ENCODE measurements at places on chromosomes 2 and 18. TPM values are rescaled to one million over a fixed set of nuclear protein-coding genes. Genes with fewer than 3 reads are reported as not detected.

DNA sequence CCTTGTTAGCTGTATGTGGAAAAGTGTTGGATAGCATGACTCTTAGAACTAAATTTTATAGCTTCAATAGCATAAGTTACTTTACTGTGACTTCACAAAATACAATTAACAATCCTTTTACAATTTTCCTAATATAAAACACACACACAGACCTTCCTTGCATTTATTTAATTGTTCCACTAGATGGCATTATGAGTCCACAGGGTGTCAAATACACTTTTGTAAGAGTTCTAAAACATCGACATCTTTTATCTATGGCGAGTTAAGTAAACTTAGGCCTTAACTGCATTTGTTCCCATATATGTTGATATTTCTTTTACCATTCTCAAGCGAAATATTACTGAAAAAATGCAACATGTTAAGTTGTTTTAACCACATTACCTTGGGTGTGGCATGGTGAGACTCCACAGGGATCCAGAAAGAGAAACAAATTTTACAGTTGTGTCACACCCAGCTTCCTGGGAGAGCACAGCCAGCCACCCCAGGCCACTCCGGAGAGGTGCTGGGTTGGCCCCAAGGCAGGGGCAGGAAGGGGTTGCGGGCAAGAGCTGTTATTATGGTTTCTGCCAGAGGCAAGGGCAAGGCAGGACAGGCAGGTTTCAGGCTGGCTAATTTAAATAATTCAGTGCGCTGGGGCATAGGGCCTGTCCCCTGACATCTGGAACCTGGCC is 312.4 kb upstream of the MC4R start:
- H3K27me3 ChIP-seq: no peaks in the 10 kb centered on the region
- no peak overlapping the region for H3K4me3 ChIP-seq
- no peak for DNase-seq
- H3K36me3 ChIP-seq: no peaks in the 10 kb centered on the region
- H3K27ac ChIP-seq: no peak overlapping the region

The NOSTRIN gene
- total RNA-seq: 70.0 TPM

The SFTPB gene
- 14,872 TPM for total RNA-seq

GRCh38 chr2:9556121-9556743 is 602 bp upstream of the ADAM17 start:
- H3K36me3 ChIP-seq: no peaks in the 10 kb centered on the region
- no peaks in the 10 kb centered on the region for H3K27me3 ChIP-seq
- DNase-seq: no peak

- peaks cover 34% of the 10 kb centered on the region for H3K4me1 ChIP-seq
- H3K27ac ChIP-seq: no peak overlapping the region
- H3K4me3 ChIP-seq: no peak overlapping the region
- DNase-seq: no peak
- H3K27me3 ChIP-seq: no peaks in the 10 kb centered on the region
- no peaks in the 10 kb centered on the region for H3K36me3 ChIP-seq
Measured at GRCh38 chr2:8518979-8519668, 162.7 kb upstream of the ID2 start.

The OTOS gene
- not detected for total RNA-seq

- no peak overlapping the region for H3K4me3 ChIP-seq
- H3K4me1 ChIP-seq: no peaks in the 10 kb centered on the region
- no peaks in the 10 kb centered on the region for H3K36me3 ChIP-seq
- H3K27ac ChIP-seq: peak overlapping the region; percentile 32
- DNase-seq: no peak
- H3K27me3 ChIP-seq: no peaks in the 10 kb centered on the region
Measured at GRCh38 chr2:57434441-57434840, 612.2 kb upstream of the VRK2 start.

The FBXO15 gene
- total RNA-seq: 0.81 TPM

DNA sequence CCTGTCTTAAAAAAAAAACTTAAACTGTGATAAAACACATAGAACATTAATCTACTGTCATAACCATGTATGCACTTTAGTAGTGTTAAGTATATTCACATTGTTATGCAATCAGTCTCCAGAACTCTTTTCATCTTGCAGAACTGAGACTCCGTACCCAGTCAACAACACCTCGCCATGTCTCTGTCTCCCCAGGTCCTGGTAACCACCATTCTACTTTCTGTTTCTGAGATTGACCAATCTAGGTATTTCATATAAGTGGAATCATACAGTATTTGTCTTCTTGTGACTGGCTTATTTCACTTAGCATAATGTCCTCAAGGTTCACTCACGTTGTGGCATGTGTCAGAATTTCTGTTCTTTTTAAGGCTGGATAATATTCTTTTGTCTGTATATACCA is 290.8 kb upstream of the CXCR4 start:
- no peak overlapping the region for H3K27ac ChIP-seq
- H3K4me3 ChIP-seq: no peak overlapping the region
- H3K27me3 ChIP-seq: peaks cover 16% of the 10 kb centered on the region
- DNase-seq: no peak
- no peaks in the 10 kb centered on the region for H3K36me3 ChIP-seq
- no peaks in the 10 kb centered on the region for H3K4me1 ChIP-seq

The DPP10 gene
- total RNA-seq: 1.0 TPM

The UGT1A8 gene
- total RNA-seq: not detected

GRCh38 chr2:235011929-235012631 is 60.3 kb downstream of the SH3BP4 start:
- H3K36me3 ChIP-seq: no peaks in the 10 kb centered on the region
- H3K27me3 ChIP-seq: no peaks in the 10 kb centered on the region
- H3K4me1 ChIP-seq: peaks cover 12% of the 10 kb centered on the region
- no peak overlapping the region for H3K27ac ChIP-seq
- DNase-seq: no peak

DNA sequence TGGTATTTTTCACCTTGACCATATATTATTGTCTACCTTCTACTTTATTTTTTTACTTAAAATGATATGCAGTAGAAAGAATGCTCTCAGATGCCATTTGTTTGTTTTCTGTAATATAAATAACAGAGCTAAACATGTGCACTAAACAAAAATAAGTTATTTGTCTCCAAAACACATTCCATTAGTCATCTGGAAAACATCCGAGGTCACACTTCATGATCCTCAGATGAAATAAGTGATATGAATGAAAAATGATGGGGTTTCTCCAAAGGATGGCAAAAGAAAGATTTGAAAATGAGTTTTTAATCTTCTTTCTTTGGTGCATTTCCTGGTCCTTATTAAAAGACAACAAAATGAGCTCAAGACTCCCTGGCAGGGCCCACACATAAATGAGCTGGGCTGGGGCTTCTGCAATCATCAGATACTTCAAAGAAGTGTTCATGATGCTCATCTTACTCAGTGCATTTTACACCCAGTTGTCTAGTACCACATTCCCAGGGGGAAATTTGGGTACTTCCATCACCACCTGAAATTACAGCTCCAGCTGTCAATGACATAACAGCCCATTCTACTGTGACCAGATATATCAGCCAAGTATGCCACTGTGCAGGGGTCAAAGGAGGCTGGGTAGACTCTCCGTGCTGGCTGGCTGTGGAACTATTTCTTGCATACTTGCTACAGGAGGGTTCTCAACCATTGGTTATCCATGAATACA is 283.5 kb downstream of the PID1 start:
- H3K27ac ChIP-seq: no peak overlapping the region
- no peaks in the 10 kb centered on the region for H3K4me1 ChIP-seq
- no peaks in the 10 kb centered on the region for H3K36me3 ChIP-seq
- H3K4me3 ChIP-seq: no peak overlapping the region
- no peaks in the 10 kb centered on the region for H3K27me3 ChIP-seq

The DNMT3A gene
- total RNA-seq: 31.3 TPM

The RAB6C gene
- not detected for total RNA-seq

GRCh38 chr2:162013514-162014475 is 60.2 kb downstream of the DPP4 start:
- peaks cover 9% of the 10 kb centered on the region for H3K4me1 ChIP-seq
- no peak for DNase-seq
- no peaks in the 10 kb centered on the region for H3K36me3 ChIP-seq

- DNase-seq: no peak
- no peaks in the 10 kb centered on the region for H3K36me3 ChIP-seq
- H3K4me3 ChIP-seq: no peak overlapping the region
- no peak overlapping the region for H3K27ac ChIP-seq
Measured at GRCh38 chr18:30094556-30094955, 948.0 kb downstream of the DSC3 start.

GRCh38 chr2:128790541-128791001 is 471.9 kb upstream of the HS6ST1 start:
- no peak for DNase-seq
- H3K4me3 ChIP-seq: no peak overlapping the region
- H3K27me3 ChIP-seq: no peaks in the 10 kb centered on the region

DNA sequence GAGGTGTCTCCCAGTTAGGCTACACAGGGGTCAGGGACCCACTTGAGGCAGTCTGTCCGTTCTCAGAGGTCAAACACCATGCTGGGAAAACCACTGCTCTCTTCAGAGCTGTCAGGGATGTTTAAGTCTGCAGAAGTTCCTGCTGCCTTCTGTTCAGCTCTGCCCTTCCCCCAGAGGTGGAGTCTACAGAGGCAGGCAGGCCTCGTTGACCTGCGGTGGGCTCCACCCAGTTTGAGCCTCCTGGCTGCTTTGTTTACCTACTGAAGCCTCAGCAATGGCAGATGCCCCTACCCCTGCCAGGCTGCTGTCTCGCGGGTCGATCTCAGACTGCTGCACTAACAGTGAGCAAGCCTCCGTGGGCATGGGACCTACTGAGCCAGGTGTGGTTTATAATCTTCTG is 346.3 kb downstream of the CELF4 start:
- no peaks in the 10 kb centered on the region for H3K27me3 ChIP-seq
- no peak overlapping the region for H3K27ac ChIP-seq
- DNase-seq: no peak
- H3K36me3 ChIP-seq: no peaks in the 10 kb centered on the region
- no peak overlapping the region for H3K4me3 ChIP-seq
- H3K4me1 ChIP-seq: no peaks in the 10 kb centered on the region

- no peak overlapping the region for H3K4me3 ChIP-seq
- no peaks in the 10 kb centered on the region for H3K27me3 ChIP-seq
- H3K36me3 ChIP-seq: no peaks in the 10 kb centered on the region
- no peaks in the 10 kb centered on the region for H3K4me1 ChIP-seq
- no peak overlapping the region for H3K27ac ChIP-seq
Measured at GRCh38 chr2:133341575-133341974, 226.7 kb downstream of the NCKAP5 start.

- no peaks in the 10 kb centered on the region for H3K27me3 ChIP-seq
- H3K36me3 ChIP-seq: peaks cover 3% of the 10 kb centered on the region
- H3K4me3 ChIP-seq: no peak overlapping the region
- no peak for DNase-seq
- no peak overlapping the region for H3K27ac ChIP-seq
Measured at GRCh38 chr2:39370101-39370500, 67.0 kb downstream of the MAP4K3 start.
